Activated CD4-positive, alpha-beta T cell treated with anti-CD3 and anti-CD28 coated beads for 36 hours (primary cell): ENCODE measurements at places on chromosomes 5 and 9. TPM values are rescaled to one million over a fixed set of nuclear protein-coding genes. Genes with fewer than 3 reads are reported as not detected.

ZNF454 gene
- total RNA-seq = not detected

ADAMTSL2 gene
- 0.11 TPM for total RNA-seq

SPINK7 gene
- not detected for total RNA-seq

MYO10 gene
- 0.28 TPM for total RNA-seq

IRGM gene
- 2.3 TPM for total RNA-seq

SMIM33 gene
- total RNA-seq = 0.46 TPM

HMCN2 gene
- 0.05 TPM for total RNA-seq

IL13 gene
- 3.9 TPM for total RNA-seq

PTGS1 gene
- total RNA-seq = not detected

NRARP gene
- total RNA-seq = 2.1 TPM

NR6A1 gene
- 1.1 TPM for total RNA-seq

KIF12 gene
- total RNA-seq = not detected

FOXD4 gene
- total RNA-seq = 0.16 TPM
